ENCODE measurements at places on chromosomes 7 and 10. TPM values are rescaled to one million over a fixed set of nuclear protein-coding genes. Genes with fewer than 3 reads are reported as not detected.

KCND2 gene
- not detected for total RNA-seq

DNA sequence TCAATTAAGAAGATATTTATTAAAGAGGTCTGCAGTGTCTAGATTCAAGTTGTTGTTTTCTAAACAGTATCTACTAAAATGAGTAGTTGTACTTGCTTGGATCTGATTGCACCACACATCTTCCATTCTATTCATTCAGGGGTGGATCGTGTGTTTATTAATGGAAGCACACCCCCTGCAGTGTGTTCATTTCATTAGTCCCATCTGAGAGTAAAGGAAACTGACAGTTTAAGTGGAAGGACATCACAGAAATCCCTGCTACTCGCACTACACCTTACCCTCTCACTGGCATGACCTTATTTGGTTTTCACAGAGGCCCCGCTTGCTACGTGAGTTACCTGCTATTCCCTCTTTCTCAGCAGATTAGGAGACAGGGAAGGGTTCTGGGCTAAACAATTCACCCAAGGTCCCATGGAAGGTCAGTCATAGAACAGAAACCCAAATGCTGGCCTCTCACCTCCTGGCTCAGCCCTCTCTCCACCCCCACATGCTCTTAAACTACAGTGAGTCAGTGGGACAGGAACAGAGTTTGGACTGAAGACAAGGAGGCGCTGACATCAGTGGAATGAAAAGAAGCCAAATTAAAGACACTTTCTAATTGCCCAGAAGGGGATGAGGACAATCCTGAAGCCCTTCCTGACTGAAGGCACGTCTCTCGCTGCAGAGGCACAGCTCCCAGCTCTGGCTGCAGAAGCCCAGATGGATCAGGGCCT is 369.2 kb upstream of the NRP1 start:
- no peak for DNase-seq

DNA sequence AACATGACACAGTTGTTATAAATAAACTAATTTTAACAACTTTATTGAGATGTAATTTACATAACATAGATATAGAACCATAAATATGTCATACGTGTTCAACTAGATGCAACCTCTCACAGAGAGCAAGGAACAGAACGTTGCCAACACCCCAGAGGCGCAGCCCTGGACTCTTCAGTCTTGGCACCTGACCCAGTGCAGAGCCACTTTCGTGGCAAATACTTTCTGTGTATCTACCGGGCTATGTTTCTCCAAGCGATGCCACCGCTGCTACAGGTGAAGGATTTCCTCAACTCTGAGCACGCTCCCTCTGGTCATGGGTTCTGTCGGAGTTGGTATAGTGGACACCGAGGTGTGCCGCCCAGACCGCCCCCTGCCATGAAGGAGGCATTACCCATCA is 57.4 kb downstream of the TEX36 start:
- no peak for DNase-seq

- no peak for DNase-seq
Measured at GRCh38 chr10:44938956-44939355, 20.6 kb upstream of the RASSF4 start.

DNA sequence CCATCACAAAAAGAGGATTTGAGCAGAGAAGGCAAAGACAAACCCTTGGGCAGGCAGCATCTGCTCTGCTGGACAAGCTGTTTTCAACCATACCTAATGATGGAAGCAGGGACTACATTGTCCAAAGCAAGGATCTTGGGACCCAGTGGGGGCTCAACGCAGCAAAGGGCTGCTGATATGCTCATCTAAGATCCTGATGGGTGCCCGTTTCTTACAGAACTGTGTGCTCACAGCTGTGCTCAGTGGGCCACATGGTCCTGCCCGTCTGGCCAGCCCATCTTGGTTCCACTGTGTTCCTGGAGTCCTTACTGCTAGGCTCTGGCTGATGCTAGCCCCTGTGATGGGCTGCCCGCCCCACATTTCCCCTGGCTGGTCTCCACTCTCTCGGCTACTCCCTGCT is 36.1 kb downstream of the GPRIN2 start:
- DNase-seq, result no peak

VAX1 gene
- 0.27 TPM for total RNA-seq

GRCh38 chr7:137656850-137657232 is 189.9 kb downstream of the DGKI start:
- no peak for DNase-seq

DNA sequence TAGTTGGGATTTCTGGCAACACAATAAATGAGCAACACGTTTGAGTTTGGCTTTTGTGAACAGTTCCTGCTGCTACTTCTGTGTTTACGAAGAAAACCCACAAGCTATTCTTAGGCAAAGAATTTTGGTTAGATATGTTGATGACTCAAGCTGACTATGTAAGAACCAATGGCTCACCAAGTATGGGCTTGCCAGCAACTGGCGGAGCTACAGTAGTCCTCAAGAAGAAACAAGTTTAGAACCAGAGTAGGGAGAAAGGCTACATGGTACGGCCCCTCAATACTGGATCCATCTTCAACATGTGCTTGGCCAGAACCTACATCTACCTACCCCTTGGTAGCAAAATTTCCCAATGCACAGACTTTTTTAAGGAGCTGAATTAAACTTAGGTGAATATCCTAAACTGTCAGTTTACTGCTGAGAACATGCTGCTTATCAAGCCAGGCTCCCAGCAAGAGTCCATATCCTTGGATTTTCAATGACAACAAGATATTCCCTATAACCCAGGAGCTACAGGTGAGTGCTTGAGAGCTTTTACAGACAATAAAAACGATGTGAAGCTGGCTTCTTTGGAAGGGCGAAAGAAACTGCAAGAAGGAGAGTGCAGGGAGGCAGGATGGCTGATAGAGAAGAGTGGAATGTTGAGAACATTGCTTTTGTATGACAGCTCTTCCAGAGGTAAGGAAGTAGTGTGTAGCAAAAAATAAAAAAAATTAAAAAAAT is 74.3 kb upstream of the ASAH2 start:
- peak; percentile 55 for DNase-seq

PVRIG gene
- 1.4 TPM for total RNA-seq

DNA sequence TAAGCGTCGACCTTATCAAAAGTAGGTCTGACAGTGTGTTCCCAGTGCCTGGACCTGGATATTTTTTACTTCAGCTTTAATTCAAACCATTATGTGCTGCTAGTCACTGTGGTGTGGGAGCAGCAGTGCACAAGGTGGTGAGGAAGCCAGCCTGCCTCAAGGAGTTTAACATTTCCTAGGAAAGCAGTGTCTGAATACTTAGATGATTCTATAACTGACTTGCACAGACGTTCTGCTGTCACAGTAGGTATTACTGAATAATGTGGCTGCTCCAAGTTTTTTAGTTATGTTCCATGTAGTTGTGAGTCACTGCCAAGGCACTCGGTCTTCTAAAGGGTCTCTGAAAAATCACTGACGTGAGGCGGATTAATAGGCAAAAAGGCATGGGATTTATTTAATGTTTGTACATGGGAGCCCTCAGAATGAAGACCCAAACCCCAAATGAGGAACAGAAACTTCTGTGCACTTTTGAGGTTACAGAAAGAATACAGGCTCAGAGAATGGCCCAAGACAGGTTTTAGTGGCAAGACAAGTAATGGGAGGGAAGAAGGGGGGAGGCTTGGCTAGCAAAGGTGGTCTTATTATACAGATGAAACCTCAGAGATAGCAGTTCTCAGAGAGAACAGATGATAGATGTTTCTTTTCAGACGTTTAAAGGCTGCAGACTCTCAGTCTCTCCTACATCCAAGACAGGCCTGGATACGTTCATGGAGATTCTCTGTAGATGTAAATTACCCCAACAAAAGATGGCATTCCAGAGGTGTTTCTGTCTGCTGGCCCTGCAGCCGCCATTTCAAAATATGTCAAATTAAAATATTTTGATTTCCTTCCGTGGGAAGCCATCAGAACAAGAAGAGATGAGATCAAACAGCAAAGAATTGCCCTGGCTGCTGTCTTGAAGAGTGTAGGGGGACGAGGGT is 209.3 kb downstream of the SDK1 start:
- no peak for DNase-seq

SORBS1 gene
- total RNA-seq, result 3.4 TPM

TMEM236 gene
- total RNA-seq, result 0.14 TPM

DRGX gene
- not detected for total RNA-seq

GRCh38 chr10:99297033-99297432 is 32.1 kb upstream of the CNNM1 start:
- DNase-seq, result no peak

- no peak for DNase-seq
Measured at GRCh38 chr10:12349629-12350166, 351 bp downstream of the CAMK1D start.

GRCh38 chr7:131080754-131081153 is 246.9 kb upstream of the MKLN1 start:
- no peak for DNase-seq

DNA sequence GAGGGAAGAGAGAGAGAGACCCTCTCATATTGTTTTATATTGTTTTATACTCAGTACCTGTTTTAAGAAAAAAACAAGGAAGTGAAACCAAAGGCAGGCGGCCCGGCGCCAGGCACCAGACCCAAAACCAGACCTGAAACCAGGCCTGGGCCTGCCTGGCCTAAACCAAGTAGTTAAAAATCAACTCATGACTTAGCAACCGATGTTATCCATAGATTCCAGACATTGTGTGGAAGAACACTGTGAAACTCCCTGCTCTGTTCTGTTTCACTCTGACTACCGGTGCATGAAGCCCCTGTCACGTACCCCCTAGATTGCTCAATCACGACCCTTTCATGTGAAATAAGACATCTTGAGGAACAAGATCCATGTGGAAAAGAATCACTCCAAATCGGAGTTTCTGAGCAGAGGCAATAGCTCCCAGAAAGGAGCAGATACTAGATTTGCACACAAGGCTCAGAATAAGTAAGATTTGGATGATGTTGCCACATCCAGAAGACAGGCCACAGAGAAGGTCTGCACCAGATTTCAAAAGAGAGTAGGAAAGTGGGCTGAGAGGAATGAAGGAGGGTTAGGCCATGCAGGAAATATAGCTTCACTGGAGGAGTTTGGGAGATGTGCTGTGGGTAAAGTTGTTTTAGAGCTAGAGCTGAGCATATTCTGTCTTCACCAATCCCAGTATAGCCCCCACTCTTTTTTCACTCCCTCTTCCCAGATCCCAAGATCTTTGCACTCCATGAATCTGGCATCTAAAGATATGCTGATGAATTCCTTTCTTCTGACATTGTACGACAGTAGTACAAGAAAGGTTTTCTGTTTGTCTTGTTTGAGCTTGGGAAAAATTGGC is 8.8 kb upstream of the ZNF248 start:
- DNase-seq, result no peak

GRCh38 chr7:106610996-106611886 is 49.7 kb downstream of the CCDC71L start:
- DNase-seq, result no peak

DNA sequence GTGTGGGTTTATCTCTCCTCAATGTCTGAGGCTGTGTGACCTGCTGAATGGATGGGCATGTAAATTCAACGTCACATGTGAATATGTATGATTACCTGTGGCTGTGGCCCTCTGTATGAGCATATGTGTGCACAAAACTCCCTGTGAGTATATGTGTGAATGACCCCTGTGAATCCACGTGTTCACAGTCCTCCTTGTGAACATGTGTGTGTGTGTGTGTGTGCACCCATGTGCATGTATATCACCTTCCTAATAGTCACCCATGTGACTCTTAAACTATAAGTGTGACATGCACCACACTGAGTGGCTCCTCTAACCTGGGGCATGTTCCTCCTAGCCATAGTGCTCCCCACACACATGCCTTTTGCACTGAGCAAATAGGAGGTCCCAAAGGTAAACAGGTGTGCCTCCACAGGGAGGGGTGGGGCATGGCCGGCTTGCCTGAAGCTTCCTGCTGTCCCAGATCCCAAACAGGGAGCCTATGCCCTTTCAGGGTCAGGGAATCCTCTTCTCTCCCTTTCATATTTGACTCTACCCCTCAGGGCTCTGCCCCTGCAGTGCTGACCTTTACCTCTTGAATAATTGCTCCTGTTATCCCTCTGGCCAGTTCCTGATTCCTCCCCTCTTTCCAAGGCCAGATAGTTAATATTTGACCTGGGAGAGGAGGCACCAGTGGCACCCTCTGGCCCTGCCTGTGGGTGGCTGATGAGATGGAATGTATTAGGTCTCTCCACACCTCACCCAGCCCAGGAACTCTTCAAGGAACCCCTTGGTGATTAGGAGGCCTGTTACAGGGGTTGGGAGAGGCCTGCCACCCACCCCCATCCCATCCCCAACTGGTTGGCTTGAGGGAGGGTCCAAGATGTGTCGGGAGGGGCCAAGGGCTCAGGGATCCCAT is 1.9 kb downstream of the SEMA4G start:
- peak; percentile 56 for DNase-seq

DNA sequence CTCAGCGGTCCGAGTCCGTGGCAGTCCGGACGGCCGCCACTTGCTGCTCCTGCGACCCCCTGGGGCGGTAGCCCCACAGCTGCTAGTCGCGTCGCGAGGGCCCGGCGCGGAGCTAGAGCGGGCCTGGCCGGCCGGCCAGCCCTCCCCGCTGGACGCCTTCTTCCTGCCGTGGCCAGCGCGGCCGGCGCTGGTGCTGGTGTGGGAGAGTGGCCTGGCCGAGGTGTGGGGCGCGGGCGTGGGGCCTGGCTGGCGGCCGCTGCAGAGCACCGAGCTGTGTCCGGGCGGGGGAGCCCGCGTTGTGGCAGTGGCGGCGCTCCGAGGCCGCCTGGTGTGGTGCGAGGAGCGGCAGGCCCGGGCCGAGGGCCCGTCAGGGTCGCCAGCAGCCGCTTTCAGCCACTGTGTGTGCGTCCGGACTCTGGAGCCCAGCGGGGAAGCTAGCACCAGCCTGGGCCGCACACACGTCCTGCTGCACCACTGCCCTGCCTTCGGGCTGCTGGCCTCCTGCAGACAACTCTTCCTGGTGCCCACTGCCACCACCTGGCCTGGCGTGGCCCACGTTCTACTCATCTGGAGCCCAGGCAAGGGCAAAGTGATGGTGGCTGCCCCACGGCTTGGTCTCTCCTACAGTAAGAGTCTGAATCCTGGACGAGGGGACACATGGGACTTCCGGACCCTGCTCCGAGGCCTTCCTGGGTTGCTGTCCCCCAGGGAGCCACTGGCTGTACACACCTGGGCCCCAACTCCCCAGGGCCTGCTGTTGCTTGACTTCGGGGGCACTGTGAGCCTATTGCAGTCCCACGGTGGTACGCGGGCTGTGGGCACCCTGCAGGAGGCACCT is 631 bp downstream of the HPS6 start:
- no peak for DNase-seq

DNA sequence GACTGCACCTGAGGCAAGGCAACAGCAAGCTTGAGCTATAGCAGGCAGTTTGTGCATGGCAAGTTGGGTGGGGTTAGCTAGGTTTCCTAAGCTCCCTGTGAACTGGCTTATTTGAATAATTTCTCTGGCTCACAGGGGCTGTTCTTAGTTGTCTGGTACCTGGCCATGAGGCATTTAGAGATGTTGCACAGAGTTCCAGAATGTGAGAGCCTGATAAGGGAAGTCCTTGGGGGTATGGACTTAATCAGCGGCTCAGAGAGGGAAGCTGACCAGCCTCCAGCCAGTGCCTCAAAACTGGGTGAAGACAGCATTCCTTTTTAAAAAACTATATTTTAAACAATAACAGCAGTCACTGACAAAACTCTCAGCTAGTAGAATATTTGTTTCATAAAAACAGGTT is 307.4 kb downstream of the FZD1 start:
- no peak for DNase-seq

- peak; percentile 84 for DNase-seq
Measured at GRCh38 chr7:150428671-150429451, 21.6 kb upstream of the GIMAP8 start.
